Activated CD4-positive, alpha-beta memory T cell treated with anti-CD3 and anti-CD28 coated beads, Interleukin-2, amount 10 ng/mL, durations not matched to agents 7 days and 5 days (primary cell): ENCODE measurements at places on chromosomes 16 and 17. TPM values are rescaled to one million over a fixed set of nuclear protein-coding genes. Genes with fewer than 3 reads are reported as not detected.

- no peaks in the 10 kb centered on the region for H3K36me3 ChIP-seq
- no peaks in the 10 kb centered on the region for H3K4me1 ChIP-seq
- no peak overlapping the region for H3K4me3 ChIP-seq
- H3K27ac ChIP-seq: no peak overlapping the region
- peaks cover 3% of the 10 kb centered on the region for H3K27me3 ChIP-seq
- no peak for DNase-seq
These were observed 16.0 kb downstream of the CEP112 start for GRCh38 chr17:66175892-66176291.

GRCh38 chr16:31451681-31452351 lies 7.5 kb upstream of the ARMC5 start:
- H3K27me3 ChIP-seq: no peaks in the 10 kb centered on the region
- peaks cover 34% of the 10 kb centered on the region for H3K4me1 ChIP-seq
- H3K4me3 ChIP-seq: no peak overlapping the region
- DNase-seq: no peak

GRCh38 chr16:8096211-8096610 lies 494.1 kb downstream of the TMEM114 start:
- no peaks in the 10 kb centered on the region for H3K36me3 ChIP-seq
- no peak overlapping the region for H3K4me3 ChIP-seq
- no peaks in the 10 kb centered on the region for H3K4me1 ChIP-seq
- no peaks in the 10 kb centered on the region for H3K27me3 ChIP-seq
- no peak for DNase-seq

The KCTD11 gene
- total RNA-seq: 5.8 TPM

- no peaks in the 10 kb centered on the region for H3K4me1 ChIP-seq
- no peaks in the 10 kb centered on the region for H3K36me3 ChIP-seq
- H3K27ac ChIP-seq: no peak overlapping the region
- H3K27me3 ChIP-seq: no peaks in the 10 kb centered on the region
These were observed 110.8 kb upstream of the DNAH9 start for GRCh38 chr17:11487469-11487868.

- no peaks in the 10 kb centered on the region for H3K27me3 ChIP-seq
- peaks cover 2% of the 10 kb centered on the region for H3K4me1 ChIP-seq
- no peak for DNase-seq
- H3K36me3 ChIP-seq: peaks cover 2% of the 10 kb centered on the region
- no peak overlapping the region for H3K27ac ChIP-seq
- H3K4me3 ChIP-seq: no peak overlapping the region
These were observed 24.5 kb downstream of the UNK start for GRCh38 chr17:75808905-75809621.

The RNF112 gene
- 0.58 TPM for total RNA-seq
